ENCODE measurements at places on chromosomes 6 and 20.

- no peak for DNase-seq
Observed at GRCh38 chr6:39056681-39057080, 8.1 kb downstream of the GLP1R start.

DNA sequence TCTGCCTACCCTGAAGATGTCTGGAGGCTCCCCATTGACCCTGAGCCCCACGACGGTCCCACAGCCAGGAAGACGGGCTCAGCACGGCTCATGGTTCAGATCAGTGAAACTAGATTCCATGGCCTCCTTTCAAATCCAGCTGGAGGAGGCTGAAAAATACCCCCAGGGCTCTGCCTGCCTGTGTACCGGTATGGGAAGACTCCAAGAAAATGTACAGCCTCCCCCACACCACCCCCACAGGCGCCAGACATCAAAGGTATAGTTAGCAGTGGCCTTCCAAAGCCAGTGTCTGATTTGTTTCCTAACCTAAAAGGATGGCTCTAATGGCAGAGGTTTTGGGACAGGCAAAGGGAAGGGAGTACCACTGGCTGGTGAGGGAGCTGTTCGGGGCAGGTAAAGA lies 86.2 kb upstream of the SNAP25 start:
- no peak for DNase-seq

GRCh38 chr6:112833581-112834131 lies 486.5 kb downstream of the RFPL4B start:
- DNase-seq = no peak

DNA sequence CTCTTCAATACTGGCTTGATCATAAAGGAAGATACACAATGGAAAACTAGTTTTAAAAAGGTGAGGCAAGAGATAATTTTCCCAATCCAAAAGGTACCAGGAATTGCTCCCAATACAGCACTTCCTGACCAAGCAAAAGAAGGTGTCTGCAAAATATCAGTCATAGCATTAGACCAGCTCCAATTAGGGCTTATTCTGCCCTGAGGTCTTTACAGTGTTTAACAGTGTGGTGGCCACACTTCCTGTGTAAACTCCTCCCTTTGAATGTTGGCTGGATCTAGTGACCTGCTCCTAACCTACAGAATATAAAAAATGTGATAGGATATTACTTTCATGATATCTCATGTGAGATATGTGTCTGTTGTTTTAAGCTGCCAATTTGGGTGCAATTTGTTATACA lies 57.1 kb upstream of the BTN3A2 start:
- no peak for DNase-seq

GRCh38 chr6:136963259-136963658 lies 41.2 kb downstream of the SLC35D3 start:
- no peak for DNase-seq

DNA sequence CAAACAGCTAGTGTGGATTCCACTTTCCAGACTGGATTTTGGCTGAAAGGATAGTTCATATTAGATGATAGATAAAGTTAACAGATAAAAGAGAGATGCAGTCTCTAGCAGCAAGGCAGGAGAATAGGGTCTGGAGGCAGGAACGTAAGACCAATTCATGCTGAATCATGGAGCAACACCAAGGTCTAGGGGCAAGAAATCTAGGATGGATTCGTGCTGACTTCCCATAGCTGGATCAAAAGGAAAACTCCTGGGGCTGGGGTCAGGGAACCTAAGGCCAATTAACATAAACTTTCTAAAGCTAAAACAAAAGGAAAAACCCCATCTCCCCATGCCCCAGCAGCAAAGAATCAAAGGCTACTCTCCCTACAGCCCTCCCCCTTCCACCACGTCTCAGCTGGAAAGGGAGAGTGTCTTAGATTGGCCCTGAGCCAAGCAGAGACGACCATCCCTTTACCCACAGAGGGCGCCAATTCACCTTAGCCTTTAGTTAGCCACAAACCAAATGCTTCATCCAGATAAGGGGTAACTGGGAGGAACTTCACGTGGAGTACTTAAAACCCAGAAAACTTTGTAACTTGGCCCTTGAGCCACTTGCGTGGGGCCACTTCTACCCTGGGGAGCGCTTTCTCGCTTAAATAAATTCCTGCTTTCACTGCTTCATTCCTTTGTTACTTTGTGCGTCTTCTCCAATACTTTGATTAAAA lies 7.6 kb downstream of the TREM1 start:
- DNase-seq = peak; percentile 71

DNA sequence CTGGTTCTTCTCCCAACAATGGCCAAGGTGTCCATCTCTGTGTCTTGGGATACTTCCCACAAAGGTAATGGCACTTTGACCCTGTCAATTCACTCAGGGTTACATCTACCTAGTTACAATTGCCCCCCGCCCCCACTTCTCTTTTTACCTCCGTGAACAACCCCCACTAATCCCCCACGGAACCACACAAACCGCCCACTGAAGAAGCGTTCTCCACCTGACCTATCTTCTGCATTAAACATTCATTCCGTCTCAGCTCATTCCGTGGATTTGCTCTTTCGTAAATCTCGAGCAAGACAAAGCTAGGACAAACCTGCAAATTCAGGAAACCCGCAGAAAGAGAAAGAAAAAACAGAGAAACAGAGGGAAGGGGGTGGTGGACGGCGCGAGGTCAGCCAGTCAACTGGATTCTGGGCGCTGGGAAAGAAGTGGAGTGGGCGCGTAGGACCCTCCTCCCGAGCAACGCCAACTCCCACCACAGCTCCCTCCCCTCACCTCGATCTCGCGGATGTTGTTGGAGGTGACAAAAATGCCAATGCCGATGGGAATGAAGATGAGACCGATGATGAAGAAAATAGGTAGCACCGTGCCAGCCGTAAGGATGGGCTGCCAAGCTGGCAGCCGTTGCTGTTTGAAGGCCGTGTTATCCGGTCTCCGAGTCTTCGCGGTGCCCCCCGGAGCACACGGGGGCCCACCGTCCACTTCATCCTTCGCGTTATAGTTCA lies 523 bp downstream of the TMEM30A start:
- peak; percentile 36 for DNase-seq

DNA sequence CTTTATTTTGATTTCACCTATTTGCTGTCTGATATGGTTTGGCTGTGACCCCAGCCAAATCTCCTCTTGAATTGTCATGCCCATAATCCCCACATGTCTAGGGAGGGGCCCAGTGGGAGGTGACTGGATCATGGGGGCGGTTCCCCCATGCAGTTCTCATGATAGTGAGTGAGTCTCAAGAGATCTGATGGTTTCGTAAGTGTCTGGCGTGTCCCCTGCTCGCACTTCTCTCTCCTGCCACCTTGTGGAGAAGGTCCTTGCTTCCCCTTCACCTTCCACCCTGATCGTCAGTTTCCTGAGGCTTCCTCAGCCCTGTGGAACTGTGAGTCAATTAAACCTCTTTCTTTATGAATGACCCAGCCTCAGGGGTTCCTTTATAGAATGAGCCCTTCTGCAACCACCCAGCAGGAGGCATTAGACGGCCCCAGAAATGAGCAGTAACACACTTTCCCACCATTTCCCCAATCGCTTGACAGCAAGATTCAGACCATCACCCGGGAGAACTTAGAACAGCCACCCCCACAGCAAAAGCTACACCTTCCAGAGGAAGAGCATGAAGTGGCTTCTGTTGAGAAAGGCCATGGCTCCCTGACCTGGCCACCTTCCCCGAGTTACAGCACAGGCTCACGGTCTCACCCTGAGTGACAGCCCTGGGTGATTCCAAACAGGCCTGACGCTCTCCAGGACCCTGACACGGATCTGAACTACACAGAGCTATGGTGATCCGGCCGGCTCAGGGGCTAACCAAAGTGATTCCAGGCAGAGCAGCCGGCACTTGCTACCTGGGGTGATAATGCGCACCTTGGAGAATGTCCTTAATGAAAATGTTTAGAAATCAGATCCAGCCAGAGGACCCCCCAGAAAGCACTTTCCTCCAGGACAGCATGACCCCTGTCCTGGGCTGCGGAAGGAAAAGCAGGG lies 131.2 kb upstream of the CDH4 start:
- DNase-seq = peak; percentile 31

- no peak for DNase-seq
Observed at GRCh38 chr6:130158056-130158455, 64.7 kb downstream of the SAMD3 start.

DNA sequence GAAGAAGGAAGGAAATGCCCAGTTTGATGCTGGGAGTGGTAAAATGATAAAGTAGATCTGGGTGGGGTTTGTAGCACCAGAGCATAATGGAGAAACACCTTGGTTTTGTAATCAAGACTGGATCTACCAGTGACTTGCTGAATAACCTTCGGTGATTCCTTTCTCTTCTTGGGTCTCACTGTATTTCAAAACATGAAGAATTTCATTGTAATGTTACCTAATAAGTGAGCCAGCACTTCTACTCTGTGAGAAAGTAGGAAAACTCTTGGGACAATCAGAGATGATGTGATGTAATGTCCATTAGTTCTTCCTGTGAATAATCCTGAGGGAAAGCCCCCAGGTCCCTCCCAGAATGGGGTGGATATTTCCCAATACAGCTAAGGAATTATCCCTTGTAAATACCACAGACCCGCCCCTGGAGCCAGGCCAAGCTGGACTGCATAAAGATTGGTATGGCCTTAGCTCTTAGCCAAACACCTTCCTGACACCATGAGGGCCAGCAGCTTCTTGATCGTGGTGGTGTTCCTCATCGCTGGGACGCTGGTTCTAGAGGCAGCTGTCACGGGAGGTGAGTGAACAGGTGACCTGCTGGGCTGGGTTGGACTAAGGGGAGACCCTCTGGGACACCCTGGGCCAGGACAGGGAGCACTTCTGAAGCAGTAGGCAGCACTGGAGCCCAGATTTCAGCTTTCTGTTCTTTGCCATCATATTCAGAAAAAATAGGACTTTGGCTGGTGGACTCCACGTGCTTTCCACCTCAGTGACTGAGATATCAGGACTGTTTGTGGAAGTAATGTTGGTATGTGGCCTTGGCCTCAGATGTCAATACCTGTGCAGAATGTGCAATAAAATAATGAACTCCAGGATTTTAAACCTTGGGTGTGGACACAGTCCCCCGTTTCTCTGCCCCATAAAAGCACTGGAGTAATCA lies at the start of gene PI3:
TSS of gene PI3 (plus strand) at position 469 of the 931 bp plus-strand sequence. CDS start at position 490, 21 bp downstream.
- no peak for DNase-seq

GRCh38 chr6:76441875-76442274 lies 369.4 kb upstream of the IMPG1 start:
- DNase-seq = no peak

DNA sequence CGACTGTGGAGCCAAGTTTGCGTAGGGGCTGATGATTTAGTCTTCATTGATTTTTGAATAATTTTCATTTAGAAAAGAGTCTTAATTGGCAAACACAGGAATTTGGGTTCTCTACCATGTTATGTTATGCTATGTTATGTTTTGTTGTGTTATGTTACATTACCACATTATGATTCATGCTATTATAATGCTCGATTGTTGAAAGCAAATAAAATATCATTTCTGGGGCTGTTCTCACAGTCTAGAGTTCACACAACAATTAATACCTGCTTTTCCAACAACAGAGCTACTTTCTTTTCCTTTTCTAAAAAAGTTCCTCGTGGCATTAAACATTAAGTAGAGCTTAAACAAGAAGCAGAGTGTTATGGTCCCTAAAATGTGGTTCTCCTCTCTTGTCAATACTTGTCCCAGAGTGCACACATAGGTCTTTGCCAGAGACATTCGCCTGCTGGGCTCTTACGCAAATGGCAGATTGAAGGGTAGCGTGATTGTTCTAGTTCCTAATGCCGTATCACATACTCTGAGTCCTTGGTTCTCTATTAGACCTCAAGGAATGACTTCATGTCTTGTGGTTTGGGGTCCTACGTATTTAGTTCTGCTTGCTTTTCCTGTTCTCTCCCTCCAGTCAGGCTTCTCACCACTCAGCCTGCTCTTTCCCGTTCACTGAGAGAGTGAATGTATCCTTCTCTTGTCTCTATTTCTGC lies 370.3 kb downstream of the CD109 start:
- no peak for DNase-seq

DNA sequence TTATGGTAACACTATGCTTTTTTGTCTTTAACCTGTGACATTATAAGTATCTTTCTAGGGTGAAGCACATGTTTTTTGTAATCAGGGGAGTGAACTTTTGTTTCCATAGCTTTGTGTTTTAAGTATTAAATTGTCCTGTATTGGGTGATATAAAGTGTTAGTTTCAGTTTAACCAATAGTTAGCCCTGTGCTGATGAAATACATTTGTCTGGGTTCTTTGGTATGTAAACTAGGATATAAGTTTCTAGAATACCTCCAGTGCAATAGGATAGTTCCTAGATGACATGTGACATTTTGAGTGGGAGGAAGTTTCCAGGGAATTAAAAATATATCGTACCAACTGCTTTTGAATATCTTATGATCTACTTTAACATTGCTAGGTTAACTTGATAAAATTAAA lies 611.0 kb upstream of the MARCKS start:
- no peak for DNase-seq

- DNase-seq = no peak
Observed at GRCh38 chr20:4574356-4574690, 147.4 kb upstream of the PRND start.

DNA sequence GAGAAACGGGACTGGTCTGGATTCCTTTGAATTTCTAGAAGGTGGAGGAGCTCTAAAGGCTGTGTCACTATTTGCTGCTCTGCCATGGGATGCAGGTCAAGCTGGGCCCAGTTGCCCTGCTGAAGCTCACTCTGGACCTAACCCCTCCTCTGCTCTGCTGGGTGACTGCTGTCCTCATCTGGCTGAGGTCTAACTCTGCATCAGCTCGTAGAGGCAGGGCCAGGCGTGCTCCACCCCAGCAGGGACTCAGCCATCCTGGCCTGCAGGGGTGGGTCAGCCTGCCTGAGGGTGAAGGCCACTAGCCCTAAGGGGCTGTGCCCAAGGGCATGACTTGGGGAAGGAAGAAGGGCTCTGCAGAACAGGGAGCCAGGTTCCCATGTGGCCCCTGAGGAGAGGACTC lies 852 bp downstream of the CST4 start:
- DNase-seq = no peak

DNA sequence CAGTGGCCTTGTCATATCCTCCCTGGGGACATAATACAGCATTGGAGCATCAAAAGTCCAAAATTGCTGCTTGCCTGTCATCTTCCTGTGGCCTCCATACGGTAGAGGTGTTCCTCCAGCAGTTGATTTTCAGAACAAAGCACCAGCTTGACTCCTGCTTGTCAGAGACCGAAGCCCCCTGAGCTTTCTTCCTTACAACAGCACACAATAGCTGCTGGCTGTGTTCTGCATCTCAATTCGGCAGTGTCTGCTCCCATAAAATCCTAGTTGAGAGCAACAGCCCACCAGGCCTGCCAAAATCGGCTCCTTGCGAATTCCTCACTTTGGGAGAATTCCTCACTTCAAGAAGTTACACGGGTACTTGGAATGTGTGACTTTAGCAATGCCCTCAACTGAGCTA lies 372.9 kb downstream of the SAMD5 start:
- no peak for DNase-seq
